Mesangial cell (primary cell): ENCODE measurements at places on chromosomes 3 and 15. TPM values are rescaled to one million over a fixed set of nuclear protein-coding genes. Genes with fewer than 3 reads are reported as not detected.

Gene ALPK3
- 15.3 and 16.9 TPM in 2 replicates for total RNA-seq

Gene LIPC
- total RNA-seq: 0.16 and 7.2 TPM in 2 replicates

Gene SPINK8
- not detected in 2 replicates for total RNA-seq

Gene CCRL2
- total RNA-seq: 0.33 TPM in 1 of 2 replicates, not detected in the other

Gene C3orf20
- total RNA-seq: not detected in 2 replicates

Gene EFCC1
- not detected in 2 replicates for total RNA-seq

Gene HAPLN3
- total RNA-seq: 13.5 and 14.2 TPM in 2 replicates

Gene RARRES1
- total RNA-seq: 2.3 and 28.3 TPM in 2 replicates

Gene SERPINI2
- not detected in 2 replicates for total RNA-seq

Gene P2RY14
- not detected in 2 replicates for total RNA-seq
